ENCODE measurements at places on chromosomes 13 and 19.
A peak's percentile ranks its signal among the peaks of the same experiment; 100 is the strongest.

- peak; percentile 78 for DNase-seq
- no peaks in the 10 kb centered on the region for H3K27me3 ChIP-seq
- H3K36me3 ChIP-seq: no peaks in the 10 kb centered on the region
Observed at GRCh38 chr13:98142380-98143156, at the start of gene FARP1. TSS of gene FARP1 (plus strand) at chr13:98143094. CDS start at chr13:98213243, 70,149 bp downstream.

DNA sequence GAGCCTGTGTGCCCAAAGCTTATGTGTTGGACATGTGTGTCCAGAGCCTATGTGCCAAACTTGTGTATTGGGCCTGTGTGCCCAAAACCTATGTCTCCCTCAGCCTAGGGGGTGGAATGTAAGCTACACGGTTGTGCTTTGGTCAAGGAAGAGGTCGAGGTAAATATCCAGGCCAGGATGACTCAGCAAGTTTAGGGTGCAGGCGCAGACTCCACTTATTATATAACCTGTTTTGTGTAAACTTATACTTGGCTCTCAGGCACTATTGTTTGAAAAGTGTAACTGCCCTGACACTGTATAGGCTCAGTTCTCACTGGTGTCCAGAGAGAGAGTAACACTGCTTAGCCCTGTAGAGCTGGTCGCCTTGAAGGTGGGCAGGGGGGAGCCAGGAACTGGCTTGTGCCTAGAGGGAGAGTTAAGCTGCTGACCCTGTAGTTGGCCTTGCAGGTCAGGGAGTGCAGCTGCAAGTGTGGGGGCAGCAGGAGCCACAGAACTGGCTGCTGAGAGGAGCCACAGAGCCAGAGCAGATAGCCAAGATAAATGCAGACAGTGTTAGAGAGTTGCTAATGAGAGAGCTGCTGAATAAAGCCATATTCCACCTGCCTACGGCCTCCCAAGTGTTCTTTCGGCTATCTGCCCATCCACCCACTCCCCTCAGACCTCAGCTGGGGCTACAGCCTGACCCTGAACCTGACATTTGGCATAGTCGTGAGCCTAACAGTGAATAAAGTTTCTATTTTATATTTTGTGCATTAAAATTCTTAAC lies 517.2 kb upstream of the SLITRK1 start:
- H3K4me3 ChIP-seq: no peak overlapping the region
- no peaks in the 10 kb centered on the region for H3K27me3 ChIP-seq
- no peak for DNase-seq
- H3K27ac ChIP-seq: no peak overlapping the region
- H3K4me1 ChIP-seq: no peaks in the 10 kb centered on the region

DNA sequence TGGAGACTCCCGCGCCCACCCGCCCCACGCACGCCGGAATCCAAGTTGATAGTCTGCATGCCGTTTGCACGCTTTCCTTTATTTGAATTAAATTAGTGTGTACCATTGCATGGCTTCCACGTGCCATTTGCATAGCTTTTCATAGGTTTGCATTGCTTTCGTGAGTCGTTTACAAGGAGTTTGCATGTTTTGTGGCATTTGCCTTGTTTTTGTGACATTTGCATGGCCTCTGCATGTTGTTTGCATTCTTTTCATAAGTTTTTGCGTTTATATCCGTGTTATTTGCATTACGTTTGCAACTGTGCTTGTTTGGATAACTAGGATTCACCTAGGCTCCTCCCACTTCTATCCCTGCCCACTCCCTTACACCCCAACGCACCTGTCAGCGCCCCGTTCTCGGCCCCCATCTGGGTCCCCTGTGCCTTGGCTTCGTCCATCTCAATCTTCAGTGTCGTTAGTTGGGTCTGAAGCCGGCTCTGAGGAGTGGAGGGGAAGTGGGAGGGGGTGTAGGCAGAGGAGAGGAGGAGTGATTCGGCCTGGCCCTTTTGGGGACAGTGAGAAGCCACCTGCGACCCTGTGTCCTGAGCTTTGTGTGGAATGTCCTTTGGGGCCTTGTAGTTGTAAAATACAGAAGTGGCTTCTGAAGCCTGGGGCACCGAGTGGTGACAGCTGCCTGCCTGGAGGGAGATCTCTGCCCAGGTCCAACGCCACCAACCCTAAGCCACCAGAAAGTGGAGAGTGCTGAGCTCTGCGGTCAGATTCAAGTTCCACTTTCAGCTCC lies 2.4 kb downstream of the CCDC194 start:
- peaks cover 2% of the 10 kb centered on the region for H3K4me1 ChIP-seq
- H3K27ac ChIP-seq: no peak overlapping the region
- no peaks in the 10 kb centered on the region for H3K36me3 ChIP-seq
- H3K4me3 ChIP-seq: peak overlapping the region; percentile 69

DNA sequence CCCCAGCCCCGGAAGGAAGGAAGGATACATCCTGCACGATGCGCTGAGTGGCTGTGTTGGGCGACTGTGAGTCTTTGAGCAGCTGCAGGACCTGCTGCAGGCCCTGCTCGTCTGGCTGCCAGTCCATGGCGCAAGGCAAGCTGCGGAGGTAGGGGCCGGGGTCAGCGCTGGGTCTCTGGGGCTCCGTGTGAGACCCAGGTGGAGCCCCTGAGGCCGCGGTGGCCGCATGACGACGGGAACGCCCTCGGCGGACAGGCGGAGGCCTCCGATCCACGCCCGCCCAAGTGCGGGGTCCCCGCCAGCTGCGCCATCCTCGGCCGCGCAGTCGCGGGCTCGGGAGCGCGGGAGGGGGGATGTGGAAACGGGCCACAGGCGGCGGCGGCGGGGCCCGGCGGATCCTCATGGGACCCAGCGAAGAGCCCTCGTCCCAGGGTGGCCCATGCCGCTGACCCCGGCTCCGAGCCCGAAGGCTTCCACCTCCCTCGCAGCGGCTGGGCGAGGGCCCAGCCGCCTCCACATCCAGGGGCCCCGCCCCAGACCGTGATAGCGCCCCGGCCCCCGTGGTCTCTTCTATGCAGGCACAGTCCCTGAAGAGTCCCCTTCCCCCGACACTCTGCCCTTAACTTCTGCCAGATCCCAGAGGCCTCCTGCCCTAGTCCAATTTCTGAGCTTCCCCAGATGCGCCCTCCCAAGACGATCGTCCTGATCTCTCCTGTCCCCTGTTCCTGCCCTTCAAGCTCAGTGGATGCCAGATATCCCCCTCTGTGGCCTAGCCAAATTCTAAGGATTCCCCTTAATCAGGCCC lies 2.7 kb downstream of the TNPO2 start:
- peak overlapping the region; percentile 98 for H3K27ac ChIP-seq
- H3K36me3 ChIP-seq: no peaks in the 10 kb centered on the region
- DNase-seq: no peak
- peaks cover 4% of the 10 kb centered on the region for H3K4me1 ChIP-seq
- H3K27me3 ChIP-seq: no peaks in the 10 kb centered on the region

GRCh38 chr13:46053162-46054012 lies 841 bp upstream of the ZC3H13 start:
- no peaks in the 10 kb centered on the region for H3K27me3 ChIP-seq
- no peak for DNase-seq
- peak overlapping the region; percentile 97 for H3K27ac ChIP-seq
- peak overlapping the region; percentile 91 for H3K4me3 ChIP-seq
- peaks cover 5% of the 10 kb centered on the region for H3K4me1 ChIP-seq

- H3K36me3 ChIP-seq: no peaks in the 10 kb centered on the region
- peak overlapping the region; percentile 56 for H3K4me3 ChIP-seq
- peak; percentile 68 for DNase-seq
- H3K27ac ChIP-seq: peak overlapping the region; percentile 36
Observed at GRCh38 chr13:43785650-43786471, 911 bp downstream of the ENOX1 start.

GRCh38 chr19:1261538-1261797 lies 7.7 kb upstream of the CIRBP start:
- peak overlapping the region; percentile 57 for H3K4me3 ChIP-seq
- peaks cover 29% of the 10 kb centered on the region for H3K4me1 ChIP-seq
- DNase-seq: no peak
- H3K27ac ChIP-seq: peak overlapping the region; percentile 97

DNA sequence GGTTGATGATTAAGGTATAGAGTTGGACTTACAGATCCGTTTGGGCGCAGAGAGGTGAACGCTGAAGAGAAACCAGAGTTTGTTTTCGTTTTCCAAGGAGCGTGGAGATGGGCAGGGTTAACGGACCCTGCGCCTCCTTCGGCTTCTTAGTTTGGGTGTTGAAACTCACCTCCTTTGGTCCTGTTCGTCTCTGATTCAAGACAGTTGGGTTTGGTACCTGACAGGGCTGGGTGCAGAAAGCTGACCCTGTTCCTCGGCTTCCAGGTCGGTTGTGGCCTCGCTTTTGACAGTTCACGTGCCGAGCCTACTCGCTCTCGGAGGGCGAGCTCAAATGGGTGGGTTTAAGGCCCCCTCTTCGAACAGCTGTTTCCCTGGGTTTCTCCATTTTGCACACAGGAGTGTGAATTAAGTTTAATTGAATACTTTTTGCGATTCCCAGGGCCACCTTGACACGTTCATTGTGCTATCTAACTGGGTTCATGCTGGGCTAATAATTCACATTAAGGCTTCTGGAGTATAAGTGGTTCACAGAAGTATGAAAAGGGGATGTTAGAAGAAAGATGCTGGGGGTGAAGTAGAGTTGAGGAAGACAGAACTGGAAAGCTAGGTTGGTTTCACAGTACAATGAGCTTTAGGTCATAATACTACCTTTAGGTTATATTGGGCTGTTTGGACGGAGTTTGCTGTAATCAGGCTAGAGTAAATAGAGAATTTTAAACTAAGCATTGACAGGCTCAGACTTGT lies 638 bp downstream of the USPL1 start:
- H3K4me3 ChIP-seq: peak overlapping the region; percentile 74
- DNase-seq: no peak
- H3K4me1 ChIP-seq: peaks cover 6% of the 10 kb centered on the region
- H3K27ac ChIP-seq: peak overlapping the region; percentile 100

GRCh38 chr19:18251587-18252369 lies 22.5 kb downstream of the IQCN start:
- no peak overlapping the region for H3K27ac ChIP-seq
- peak; percentile 61 for DNase-seq

DNA sequence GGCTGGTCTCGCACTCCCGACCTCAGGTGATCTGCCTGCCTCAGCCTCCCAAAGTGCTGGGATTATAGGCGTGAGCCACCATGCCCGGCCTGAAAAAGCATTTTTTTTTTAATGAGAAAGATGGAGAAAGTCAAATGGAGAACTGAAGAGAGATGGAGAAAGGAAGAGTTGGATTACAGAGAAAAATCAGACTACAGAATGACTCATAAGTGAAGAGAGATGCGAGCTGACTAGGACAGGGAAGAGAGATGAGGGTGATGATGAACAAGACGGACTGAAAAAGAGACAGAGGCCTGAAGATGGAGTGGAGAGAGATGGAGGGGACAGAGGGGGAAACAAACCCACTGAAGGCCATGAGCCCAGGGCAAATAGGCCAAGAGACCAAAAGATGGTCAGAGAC lies 1.5 kb downstream of the DHX34 start:
- H3K4me1 ChIP-seq: no peaks in the 10 kb centered on the region
- no peaks in the 10 kb centered on the region for H3K36me3 ChIP-seq
- no peak for DNase-seq
- no peak overlapping the region for H3K27ac ChIP-seq

DNA sequence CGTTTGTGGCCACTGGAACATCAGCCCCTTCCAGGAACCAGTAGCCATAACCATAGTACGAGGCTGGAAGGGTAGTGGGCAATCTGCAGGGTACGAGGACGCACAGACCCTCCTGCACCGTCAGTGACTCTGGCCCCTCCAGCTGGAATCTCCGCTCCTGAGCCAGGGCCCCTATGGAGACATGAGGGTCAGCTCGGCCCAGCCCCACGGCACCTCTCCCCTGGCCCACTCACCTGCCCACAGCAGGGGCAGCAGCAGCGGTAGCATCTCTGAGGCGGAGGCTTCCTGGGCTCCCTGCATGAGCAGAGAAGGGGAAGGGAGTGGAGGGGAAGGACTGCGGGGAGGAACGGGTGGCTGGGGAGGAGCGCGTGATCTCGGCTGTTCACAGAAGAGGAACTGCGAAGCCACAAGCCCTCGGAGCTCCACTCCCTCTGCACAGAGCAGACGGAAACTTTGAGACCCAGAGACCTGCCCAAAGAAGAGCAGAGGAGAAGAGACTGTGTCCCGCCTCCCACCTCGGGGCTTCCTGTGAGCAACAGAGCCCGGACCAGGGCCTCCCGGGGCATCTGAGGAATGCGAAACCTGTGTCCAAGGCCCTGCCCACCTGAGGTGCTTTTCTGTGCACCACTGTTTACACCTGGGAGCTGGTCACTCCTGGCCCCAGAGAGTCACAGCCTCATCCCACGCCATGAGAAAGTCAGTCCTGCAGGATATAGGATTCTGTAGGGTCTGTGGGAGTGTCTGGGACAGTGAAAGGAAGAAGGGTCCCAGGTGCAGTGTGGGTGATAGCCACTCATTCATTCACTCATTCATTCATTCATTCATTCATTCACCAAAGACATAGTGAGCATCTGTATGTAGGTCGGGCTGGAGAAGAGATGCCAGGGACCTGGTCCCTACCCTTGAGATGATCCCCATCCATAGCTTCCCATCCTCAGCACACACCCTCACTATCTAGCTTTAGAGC lies at the start of gene SIGLEC6:
SIGLEC6 (minus strand) TSS at position 322 of the 967 bp plus-strand sequence; CDS start at position 300, 22 bp downstream.
- no peak within 1 kb of the TSS for H3K27ac ChIP-seq
- H3K4me1 ChIP-seq: no peaks in the 10 kb centered on the region
- no peaks in the 10 kb centered on the region for H3K27me3 ChIP-seq
- H3K36me3 ChIP-seq: no peaks in the 10 kb centered on the region
- H3K4me3 ChIP-seq: no peak within 1 kb of the TSS

DNA sequence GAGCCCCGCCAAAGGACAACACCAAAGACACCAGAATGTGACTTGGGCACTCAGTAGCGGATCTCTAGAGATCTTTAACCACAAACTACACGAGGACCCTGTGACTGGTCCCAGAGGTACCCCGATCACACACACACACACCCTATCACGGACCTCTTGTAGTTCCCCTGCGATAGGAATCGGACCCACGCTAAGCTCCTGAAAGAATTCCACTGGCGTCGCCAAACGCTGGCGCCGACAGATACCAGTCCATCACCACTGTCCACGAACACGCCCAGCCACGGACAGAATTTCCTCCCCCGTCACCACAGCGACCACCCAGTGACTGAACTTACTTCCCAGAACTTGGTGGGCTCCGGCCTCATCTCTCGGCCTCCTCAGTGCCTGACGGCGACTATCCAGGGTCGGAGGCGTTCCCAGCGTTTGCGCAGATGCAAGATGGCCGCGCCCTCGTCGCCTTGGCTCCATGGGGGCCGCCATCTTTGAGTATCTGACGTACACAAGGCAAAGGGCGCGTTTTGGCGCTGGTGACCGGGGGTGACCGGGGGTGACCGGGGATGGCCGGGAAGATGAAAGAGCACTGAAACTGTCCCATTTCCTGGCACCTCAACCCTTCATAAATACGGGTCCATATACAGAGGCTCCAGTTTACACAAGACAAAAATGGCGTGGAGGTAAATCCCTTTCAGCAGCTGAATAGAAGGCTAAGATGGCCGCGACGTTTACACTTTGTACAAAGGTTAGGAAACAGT lies at the start of gene ZNF615:
ZNF615 (minus strand) TSS at position 406 of the 752 bp plus-strand sequence. CDS start 4,500 bp downstream, outside the sequence.
- no peaks in the 10 kb centered on the region for H3K27me3 ChIP-seq
- peak; percentile 88 for DNase-seq
- peak within 1 kb of the TSS; percentile 93 for H3K27ac ChIP-seq

- no peak overlapping the region for H3K27ac ChIP-seq
- H3K4me1 ChIP-seq: peaks cover 15% of the 10 kb centered on the region
- H3K4me3 ChIP-seq: peak overlapping the region; percentile 76
- no peaks in the 10 kb centered on the region for H3K27me3 ChIP-seq
- no peak for DNase-seq
Observed at GRCh38 chr19:11560404-11561051, 1.5 kb upstream of the ELOF1 start.
